Endodermal cell (in vitro differentiated cells): ENCODE measurements at places on chromosomes 3 and 15. TPM values are rescaled to one million over a fixed set of nuclear protein-coding genes. Genes with fewer than 3 reads are reported as not detected.

Gene IGSF10
- total RNA-seq: 0.12 to 0.24 TPM (median 0.19 TPM) in 3 replicates

Gene PRTG
- total RNA-seq: 44.9 to 51.6 TPM (median 51.5 TPM) in 3 replicates

Gene SKOR1
- 0.14 and 0.37 TPM in 2 replicates for total RNA-seq

DNA sequence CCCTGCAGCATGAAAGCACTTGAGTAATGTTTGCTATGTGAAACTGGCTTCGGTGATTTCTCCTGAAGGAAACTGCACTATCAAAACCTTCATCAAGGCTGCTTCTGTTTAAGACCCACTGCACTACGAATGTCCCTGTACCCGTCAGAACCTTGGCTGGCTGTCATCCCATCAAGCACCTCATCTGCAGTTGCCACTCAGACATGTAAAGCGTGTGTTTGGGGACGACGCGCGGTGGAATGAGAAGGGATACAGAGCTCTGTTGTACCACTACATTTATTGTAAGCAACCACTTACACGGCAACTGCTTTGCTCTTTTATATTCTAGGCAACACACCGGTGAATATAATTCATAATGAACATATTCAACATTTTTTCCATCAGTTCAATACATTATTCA, 147.6 kb downstream of the TIGIT start:
- H3K27me3 ChIP-seq: no peaks in the 10 kb centered on the region
- no peak for DNase-seq
- H3K4me1 ChIP-seq: no peaks in the 10 kb centered on the region
- no peak overlapping the region for H3K4me3 ChIP-seq

DNA sequence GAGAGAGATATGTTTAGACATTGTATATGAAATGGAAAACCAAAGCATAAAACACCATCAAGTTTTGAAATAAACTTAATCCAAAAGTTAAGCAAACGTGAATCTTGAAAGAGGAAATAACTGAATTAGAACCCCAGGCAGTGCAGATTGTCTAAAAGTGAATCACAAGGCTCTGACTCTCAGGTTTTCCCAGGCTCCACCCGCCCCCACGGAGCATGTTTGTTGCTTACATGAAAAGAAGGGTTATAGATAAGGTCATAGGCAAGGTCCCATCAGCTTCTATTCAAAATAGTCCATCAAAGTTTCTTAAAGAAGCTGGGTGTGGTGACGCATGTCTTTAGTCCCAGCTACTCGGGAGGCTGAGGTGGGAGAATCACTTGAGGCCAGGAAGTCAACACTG, 29.0 kb upstream of the SLMAP start:
- DNase-seq: no peak
- H3K4me1 ChIP-seq: no peaks in the 10 kb centered on the region
- no peak overlapping the region for H3K4me3 ChIP-seq
- H3K27ac ChIP-seq: no peak overlapping the region
- no peaks in the 10 kb centered on the region for H3K36me3 ChIP-seq

GRCh38 chr15:32871883-32872282, 154.1 kb downstream of the GREM1 start:
- no peaks in the 10 kb centered on the region for H3K4me1 ChIP-seq
- no peak for DNase-seq
- H3K36me3 ChIP-seq: no peaks in the 10 kb centered on the region

Gene VPS18
- total RNA-seq: 29.0 and 30.3 TPM in 2 replicates

Gene GOLGA8R
- total RNA-seq: 0.31 TPM in 1 of 2 replicates, not detected in the other

Gene PDZRN3
- 4.8 to 7.9 TPM (median 6.1 TPM) in 3 replicates for total RNA-seq

Gene LSMEM2
- total RNA-seq: not detected in 3 replicates
